GM19239 (cell line): ENCODE measurements at places on chromosomes 13 and 19.

DNA sequence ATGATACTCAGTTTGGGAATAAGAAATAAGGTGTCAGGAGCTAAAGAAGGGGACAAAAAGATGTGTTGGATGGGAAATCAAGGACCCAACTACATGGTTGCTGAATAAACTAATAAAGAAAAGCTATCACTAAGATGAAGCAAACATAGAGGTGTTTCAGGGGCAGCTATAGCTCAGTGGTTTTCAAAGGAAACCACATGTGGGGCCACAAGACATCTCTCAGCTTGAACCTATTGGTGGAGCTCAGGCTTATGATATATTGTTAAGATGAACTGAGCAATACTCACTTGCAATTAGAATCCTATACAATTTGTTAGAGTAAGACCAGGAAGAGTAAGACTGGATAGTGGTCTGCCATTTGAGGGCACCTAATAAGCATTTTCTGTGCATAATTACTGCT lies 45.1 kb upstream of the SPRY2 start:
- DNase-seq = no peak

DNA sequence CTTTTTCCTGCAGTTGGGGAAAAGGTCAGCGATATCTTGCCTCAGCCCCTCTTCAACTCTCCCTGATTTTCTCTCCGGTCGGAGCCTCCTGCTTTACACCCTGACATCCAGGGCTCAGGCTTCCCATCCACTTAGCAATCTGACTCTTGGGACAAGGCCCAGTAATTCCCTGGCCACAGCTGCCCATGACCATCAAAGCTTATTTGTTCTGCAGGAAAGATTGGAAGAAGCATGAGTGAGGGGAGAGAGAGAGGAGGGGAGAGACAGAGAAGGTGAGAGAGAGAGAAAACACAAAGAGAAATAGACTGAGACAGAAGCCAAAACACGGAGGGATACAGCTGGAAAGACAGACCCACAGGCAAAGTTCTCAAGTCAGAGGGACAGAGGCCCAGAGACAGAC lies 13.7 kb downstream of the SYT3 start:
- DNase-seq = no peak

DNA sequence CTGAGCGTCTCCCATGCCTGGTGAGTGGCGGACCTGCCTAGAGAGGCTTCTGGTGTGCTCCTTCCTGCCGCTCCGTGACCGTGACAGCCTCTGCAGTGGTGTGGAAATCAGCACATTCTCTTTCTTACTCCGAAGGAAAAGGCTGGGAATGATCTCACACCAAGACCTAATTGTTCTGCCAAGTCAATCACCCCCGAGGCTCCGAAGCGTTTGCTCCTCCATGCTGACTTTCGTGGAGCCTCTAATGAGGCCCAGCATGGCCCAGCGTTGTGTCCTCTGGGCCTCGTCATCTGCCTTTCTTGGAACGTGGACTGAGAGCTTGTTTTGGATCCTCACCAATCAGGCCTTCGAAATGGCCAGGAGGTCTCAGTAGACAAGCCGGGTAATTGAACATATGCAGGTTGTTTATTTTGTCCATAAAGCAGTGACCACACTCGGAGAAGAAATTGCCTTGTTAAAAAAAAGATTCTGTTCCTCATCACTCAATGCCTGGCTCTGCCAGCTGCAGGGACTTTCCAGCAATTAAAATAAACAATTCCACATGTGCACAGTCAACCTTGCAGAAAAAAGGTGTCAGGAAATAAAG lies 107.1 kb downstream of the UBL3 start:
- DNase-seq = no peak

- no peak for DNase-seq
These were observed 9.1 kb downstream of the CARS2 start for GRCh38 chr13:110696776-110697175.

DNA sequence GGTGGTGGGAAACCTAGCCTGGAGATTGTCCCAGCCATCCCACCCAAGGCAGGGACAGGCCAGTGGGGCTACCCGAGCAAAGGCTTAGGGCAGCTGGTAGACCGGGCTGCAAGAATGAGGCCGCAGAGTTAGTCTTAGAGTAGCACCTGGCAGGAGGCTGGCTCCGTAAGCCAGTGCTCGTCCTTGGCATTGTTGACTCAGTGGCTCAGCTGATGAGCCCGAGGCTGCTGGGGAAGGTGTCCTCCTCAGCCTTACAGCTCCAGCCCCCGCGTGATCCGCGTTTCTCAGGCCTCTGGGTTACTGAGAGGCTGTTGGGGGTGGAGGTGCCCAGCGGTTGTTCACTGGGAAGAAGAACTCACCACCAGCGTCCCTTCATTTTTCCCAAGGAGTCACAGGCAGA lies 24.7 kb downstream of the PPP1R37 start:
- DNase-seq = no peak

- no peak for DNase-seq
These were observed 11.3 kb downstream of the DCAF15 start for GRCh38 chr19:13963603-13964105.

DNA sequence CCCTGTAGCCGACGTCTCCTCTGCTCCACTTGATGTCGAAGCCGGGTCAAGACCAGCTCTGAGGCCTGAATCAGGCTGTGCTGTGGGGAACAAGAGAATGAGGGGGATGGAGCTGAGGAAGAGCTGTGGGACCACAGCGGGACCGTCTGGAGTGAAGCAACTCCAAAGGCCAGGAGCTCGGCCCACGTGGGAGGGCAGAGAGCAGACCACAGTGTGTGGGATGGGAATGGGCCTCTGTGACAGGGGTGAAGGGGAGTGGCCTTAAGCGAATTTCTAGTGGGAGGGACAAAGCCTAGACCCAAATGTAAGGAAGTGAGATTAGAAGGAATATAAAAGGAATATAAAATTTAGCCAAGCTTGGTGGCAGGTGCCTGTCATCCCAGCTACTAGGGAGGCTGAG lies 3.8 kb upstream of the SLC8A2 start:
- no peak for DNase-seq

GRCh38 chr13:76711550-76712182 lies 174.5 kb downstream of the KCTD12 start:
- DNase-seq = no peak

GRCh38 chr13:24264976-24265375 lies 44.4 kb upstream of the C1QTNF9 start:
- DNase-seq = no peak

DNA sequence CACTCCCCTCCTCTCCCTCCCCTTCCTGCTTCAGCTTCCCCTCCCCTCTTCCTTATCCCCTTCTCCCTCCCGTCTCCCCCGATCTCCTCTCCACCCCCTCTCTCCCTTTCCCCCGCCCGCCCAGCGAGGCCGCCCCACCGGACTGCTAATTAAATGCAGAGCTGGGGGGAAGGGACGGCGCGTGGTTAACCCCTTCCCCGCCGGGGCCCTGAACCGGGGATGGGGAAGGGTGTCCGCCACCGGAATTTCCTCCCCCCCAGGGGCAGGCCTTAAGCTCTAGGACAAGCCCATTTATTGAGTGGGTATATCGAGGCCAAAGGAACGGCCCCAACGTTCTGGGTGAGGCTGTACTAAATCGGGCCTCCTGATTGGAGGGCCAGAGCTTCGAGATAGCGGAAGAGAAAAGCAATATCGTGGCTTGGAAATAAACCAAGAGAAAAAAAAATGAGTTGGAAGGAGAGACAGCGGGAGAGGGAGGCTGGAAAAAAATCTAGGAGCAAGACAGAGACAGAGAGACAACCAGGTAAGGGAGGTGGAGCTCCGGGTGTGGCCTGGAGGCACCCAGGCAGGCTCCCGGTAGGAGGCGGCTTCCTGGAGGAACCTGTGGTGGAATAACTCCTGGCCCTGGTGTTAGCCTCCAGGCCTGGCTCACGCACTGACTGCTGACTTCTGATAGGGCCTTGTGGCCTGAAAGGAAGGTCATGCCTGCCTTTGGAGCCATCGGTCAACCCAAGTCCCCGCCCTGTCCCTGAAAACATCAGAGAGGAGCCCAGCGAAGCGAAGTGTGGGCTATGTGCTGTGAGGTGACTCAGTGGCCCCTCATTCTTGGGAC lies 11.6 kb upstream of the JUND start:
- DNase-seq = no peak

DNA sequence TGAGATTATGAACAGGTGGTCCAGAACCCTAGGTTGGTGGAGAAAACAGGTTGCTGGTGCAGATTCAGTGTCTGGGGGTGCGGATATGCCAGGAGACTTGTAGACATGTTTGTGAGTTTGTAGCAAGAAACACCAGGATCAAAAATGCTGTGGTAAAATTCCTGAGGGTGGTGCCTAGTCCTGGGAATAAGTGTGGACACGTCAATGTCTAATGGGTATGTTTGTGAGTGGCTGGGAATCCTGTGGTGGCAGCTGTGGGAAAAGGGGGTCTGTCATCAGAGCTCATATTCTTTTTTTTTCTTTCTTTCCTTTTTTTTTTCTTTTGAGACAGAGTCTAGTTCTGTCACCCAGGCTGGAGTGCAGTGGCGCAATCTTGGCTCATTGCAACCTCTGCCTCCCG lies 7.2 kb downstream of the ZNF708 start:
- DNase-seq = no peak

GRCh38 chr13:51154029-51154555 lies 43.0 kb upstream of the C13orf42 start:
- DNase-seq = no peak
